Gastroesophageal sphincter (tissue), 4 donors: ENCODE measurements at places on chromosomes 11 and 22.

DNA sequence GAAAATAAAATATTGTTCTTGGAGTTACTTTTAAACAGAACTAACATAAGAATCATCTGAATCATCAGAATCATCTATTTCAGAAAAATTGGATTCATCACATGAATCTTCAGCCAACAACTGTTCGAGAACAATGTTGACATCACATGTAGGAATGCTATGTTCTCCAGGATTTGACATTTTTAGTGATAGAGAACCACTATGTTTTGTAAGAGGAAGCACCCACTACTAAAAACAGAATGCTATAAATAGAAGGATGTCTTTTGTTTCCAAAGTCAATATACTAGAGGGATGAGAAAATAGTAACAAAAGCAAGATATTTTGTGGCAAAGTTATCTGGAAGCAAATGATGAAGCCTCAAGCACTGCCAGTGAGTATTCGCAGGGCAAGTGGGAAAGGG lies 263.4 kb upstream of the DDI1 start:
- peak; percentile 93 for ATAC-seq

GRCh38 chr11:6319704-6320410 lies 444 bp downstream of the CAVIN3 start:
- ATAC-seq: peak; percentile 93

DNA sequence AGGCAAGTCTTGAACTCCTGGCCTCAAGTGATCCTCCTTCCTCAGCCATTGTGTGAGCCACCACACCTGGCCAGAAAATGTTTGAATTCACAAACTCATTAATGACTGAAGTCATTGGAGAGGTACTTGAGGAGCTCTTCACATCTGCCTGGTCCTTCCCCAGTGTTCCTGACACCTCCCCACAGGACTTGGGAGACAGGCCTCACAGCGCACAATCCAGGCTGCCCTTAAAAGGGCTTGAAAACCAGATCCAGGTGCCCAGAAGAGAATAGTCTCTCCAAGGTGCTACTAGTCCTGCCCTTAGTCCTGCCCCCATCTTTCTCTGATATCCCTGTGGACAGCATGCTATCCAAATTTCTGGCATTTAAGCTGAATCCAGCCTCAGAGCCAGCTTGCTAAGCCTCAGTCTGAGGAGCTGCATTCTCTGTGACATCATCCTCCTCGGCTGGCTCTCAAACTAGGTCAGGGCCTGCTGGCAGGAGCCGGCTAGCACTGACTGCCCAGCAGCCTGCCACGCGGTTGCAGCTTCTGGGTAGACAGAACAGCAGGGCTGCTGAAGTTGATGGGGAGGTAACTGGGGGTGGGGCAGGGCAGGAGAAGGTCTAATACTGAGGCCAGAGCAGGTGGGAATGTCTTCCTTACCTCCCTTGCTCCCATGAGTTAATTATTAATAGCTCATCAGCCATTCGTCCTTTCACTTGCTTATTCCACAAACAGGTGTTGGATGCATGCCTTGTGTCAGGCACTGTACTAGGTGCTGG lies 35.3 kb upstream of the NECTIN1 start:
- ATAC-seq: peak; percentile 93

GRCh38 chr11:4957396-4957795 lies 1.9 kb upstream of the OR51A2 start:
- no peak for ATAC-seq

GRCh38 chr22:27514601-27515523 lies 286.7 kb downstream of the MN1 start:
- peak; percentile 67 for ATAC-seq

DNA sequence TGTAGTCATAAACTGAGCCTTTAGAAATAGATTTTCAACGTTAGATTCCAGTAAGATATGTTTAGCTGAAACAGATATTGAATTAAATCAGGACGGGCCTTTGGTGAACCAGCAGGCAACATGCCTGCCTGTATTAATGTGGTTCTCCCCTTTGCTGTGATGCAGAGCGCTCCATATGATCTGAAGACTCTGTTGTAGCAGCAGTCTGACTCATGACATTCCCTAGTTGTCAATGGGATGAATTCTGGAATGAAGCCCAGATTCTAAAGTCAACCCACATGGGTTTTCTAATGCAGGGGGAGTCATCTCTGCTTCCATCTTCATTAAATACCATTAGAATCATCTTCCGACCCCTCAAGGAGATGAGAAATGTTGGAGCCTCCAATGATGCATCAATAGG lies 864.5 kb downstream of the NTM start:
- no peak for ATAC-seq

- ATAC-seq: no peak
These were observed 1.5 kb upstream of the PHRF1 start for GRCh38 chr11:574632-575312.

DNA sequence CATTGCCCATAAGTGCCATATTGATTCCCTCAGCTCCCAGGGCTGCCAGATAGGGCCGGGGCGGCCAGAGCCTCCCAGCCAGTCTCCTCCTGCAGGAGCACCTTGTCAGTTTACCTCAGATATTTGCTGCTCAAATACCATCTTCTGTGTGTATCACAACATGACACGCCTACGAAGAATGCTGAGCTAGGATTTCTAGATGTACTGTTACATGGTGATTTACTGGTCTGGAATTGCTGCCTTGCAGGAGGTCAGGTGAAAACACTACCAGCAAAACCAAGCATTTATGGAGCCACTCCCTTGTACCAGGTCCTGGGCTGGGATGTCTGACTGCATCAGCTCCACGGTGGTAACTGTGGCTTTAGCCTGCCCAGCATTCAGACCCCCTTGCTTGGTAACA lies 11.8 kb downstream of the MICAL3 start:
- no peak for ATAC-seq

GRCh38 chr11:45275828-45276227 lies 10.3 kb downstream of the SYT13 start:
- ATAC-seq: no peak
